ENCODE measurements at places on chromosomes 6 and 20. TPM values are rescaled to one million over a fixed set of nuclear protein-coding genes. Genes with fewer than 3 reads are reported as not detected.
A peak's percentile ranks its signal among the peaks of the same experiment; 100 is the strongest.

UNC93A gene
- not detected for total RNA-seq

RSPH9 gene
- total RNA-seq = 0.29 TPM

HDGFL1 gene
- total RNA-seq = not detected

DNA sequence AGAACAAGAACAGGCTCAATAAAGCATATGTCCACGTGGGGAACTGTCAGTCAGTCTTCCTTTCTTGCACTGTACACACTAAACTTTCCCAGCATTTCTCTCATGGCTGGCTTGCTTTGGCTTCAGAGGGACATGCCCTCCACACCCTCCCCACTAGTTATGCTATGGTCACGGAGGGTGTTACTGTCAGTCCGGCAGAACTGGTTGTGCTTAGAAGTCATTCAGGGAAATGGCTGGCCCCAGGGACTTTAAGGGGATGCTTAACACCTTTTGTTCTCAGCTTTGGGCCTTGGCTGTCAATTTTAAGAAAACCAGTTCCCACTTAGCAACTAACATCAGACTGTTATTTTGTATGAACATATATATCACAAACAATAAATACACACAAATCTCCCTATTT lies 55.1 kb downstream of the ELOVL5 start:
- peaks cover 69% of the 10 kb centered on the region for H3K4me1 ChIP-seq
- no peaks in the 10 kb centered on the region for H3K27me3 ChIP-seq
- H3K36me3 ChIP-seq = peaks cover 9% of the 10 kb centered on the region
- no peak for DNase-seq

- no peak overlapping the region for H3K4me3 ChIP-seq
- no peaks in the 10 kb centered on the region for H3K4me1 ChIP-seq
- DNase-seq = no peak
- no peak overlapping the region for H3K27ac ChIP-seq
Measured at GRCh38 chr20:54000262-54000661, 70.1 kb downstream of the BCAS1 start.

GRCh38 chr6:7154341-7155139 lies 46.8 kb downstream of the RREB1 start:
- H3K27ac ChIP-seq = peak overlapping the region; percentile 88
- H3K27me3 ChIP-seq = no peaks in the 10 kb centered on the region
- DNase-seq = no peak
- peaks cover 75% of the 10 kb centered on the region for H3K4me1 ChIP-seq
- peaks cover 4% of the 10 kb centered on the region for H3K36me3 ChIP-seq
- peak overlapping the region; percentile 50 for H3K4me3 ChIP-seq

GRCh38 chr6:43075670-43076463 lies at the start of gene PTK7:
Gene PTK7 (plus strand): TSS chr6:43076314. CDS start chr6:43076489, 175 bp downstream.
- H3K4me3 ChIP-seq = peak within 1 kb of the TSS; percentile 52
- DNase-seq = no peak
- peaks cover 3% of the 10 kb centered on the region for H3K4me1 ChIP-seq
- H3K27me3 ChIP-seq = peaks cover 27% of the 10 kb centered on the region

- H3K27ac ChIP-seq = no peak overlapping the region
- no peak overlapping the region for H3K4me3 ChIP-seq
- no peaks in the 10 kb centered on the region for H3K36me3 ChIP-seq
- no peaks in the 10 kb centered on the region for H3K27me3 ChIP-seq
- DNase-seq = no peak
Measured at GRCh38 chr6:108983151-108983550, 111.5 kb downstream of the SESN1 start.

- no peak overlapping the region for H3K4me3 ChIP-seq
- H3K36me3 ChIP-seq = peaks cover 2% of the 10 kb centered on the region
- no peak overlapping the region for H3K27ac ChIP-seq
Measured at GRCh38 chr6:56517155-56517745, 125.4 kb downstream of the DST start.

DNA sequence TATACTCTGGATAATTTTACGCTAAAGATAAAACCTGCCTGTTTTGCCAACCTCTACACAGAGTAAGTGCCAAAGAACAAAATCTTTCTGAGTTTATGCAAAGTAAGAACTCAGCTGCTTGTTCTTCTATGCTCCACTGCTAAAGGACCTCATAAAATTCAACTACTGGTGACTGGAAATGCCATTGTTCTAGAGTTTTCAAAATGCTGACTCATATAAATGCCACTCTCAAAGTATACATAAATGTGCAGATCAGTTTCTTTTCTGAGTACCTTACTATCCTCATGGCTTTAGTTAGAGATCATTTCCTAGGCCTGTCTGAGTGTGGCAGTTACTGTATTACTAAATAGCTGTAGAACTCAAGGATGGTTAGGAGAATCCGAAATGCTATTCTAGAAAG lies 45.6 kb downstream of the LYRM4 start:
- H3K4me3 ChIP-seq = no peak overlapping the region
- H3K27ac ChIP-seq = no peak overlapping the region
- peaks cover 12% of the 10 kb centered on the region for H3K4me1 ChIP-seq
- H3K36me3 ChIP-seq = peaks cover 6% of the 10 kb centered on the region

DNA sequence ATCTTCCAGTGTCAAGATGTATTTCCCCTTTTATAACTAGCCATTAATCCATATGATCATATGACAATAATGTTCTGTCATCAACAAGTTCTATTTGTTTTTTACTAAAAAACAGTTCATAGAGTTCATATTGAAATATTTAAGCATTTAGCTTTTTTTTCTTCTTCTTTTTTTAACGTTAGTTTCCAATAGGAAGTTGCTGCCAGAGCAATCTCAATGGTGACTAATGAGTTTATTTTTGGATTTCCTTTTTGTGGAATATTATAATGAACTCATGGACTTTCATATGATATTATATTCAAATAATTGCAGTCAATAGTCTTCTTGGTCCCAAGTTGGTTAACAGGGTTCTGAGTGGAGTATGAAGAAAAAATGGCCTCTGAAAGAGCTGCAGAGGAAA lies 343.3 kb downstream of the BCKDHB start:
- H3K27me3 ChIP-seq = no peaks in the 10 kb centered on the region
- no peak for DNase-seq
- no peak overlapping the region for H3K4me3 ChIP-seq
- no peaks in the 10 kb centered on the region for H3K4me1 ChIP-seq
- H3K36me3 ChIP-seq = no peaks in the 10 kb centered on the region

DNA sequence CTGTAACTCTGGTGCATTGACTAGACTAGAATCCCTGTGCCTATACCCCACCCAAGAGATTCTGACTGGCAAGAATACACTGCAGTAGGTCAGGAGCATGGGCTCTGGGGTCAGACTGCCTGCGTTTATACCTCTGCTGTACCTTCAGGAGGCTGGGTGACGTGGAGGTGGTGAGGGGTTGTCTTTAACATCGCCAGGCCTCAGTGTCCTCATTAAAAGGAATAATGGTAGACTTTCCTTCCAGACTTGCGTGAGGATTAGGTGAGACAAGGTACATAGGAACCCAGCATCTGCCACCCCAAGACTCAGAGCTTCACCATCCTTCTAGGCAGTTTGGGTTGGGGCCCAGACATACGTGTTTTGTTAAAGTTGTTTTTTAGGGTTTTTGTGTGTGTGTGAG lies 44.3 kb downstream of the TM9SF4 start:
- no peaks in the 10 kb centered on the region for H3K27me3 ChIP-seq
- peaks cover 8% of the 10 kb centered on the region for H3K36me3 ChIP-seq
- peaks cover 7% of the 10 kb centered on the region for H3K4me1 ChIP-seq
- H3K27ac ChIP-seq = no peak overlapping the region

DNA sequence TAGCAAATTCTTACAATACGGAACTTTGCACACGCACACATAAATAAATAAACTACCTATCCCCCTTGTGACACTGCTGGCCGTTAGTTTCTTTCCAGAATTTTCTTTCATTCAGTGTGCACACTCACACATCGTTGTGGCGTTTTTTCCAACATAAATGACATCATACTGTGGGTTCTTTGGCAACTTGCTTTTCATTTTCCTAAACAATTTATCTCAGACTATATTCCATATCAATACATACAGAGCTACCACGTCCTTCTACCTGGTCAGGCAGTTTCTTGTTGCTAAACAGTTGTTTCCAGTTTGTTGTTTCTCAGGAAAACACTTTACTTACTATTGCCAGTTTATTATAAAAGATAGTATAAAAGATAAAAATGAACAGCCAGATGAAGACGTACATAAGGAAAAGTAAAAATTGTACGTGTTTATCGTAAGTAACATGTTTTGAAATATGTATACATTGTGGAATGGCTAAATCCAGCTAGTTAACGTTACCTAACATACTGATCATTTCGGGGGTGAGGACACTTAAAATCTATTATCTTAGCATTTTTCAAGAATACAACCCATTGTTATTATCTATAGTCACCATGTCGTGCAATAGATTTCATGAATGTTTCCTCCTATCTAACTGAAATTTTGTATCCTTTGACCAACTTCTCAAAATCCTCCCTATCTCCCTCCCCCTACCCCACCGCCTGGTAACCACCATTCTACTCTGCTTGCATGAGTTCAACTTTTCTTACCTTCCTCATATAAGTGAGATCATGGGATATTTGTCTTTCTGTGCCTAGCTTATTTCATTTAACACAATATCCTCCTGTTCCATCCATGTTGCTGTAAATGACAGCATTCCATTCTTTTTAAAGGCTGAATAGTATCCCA lies 1.2 kb upstream of the TP53RK start:
- peaks cover 3% of the 10 kb centered on the region for H3K36me3 ChIP-seq
- no peaks in the 10 kb centered on the region for H3K27me3 ChIP-seq
- no peak for DNase-seq
- peak overlapping the region; percentile 93 for H3K27ac ChIP-seq
